ENCODE measurements at places on chromosomes 3 and 15. TPM values are rescaled to one million over a fixed set of nuclear protein-coding genes. Genes with fewer than 3 reads are reported as not detected.

PPP2R3A gene
- total RNA-seq: 5.5 TPM

CEP19 gene
- total RNA-seq: 0.98 TPM

KBTBD13 gene
- not detected for total RNA-seq

CHST13 gene
- total RNA-seq: not detected

MUSTN1 gene
- total RNA-seq: not detected

ADPRH gene
- 14.5 TPM for total RNA-seq

MRPS25 gene
- 37.1 TPM for total RNA-seq

GOLGA6A gene
- total RNA-seq: not detected

CACNA2D3 gene
- not detected for total RNA-seq

TATDN2 gene
- 10.3 TPM for total RNA-seq

LMOD3 gene
- not detected for total RNA-seq

ATP13A4 gene
- total RNA-seq: 0.07 TPM

CMTM6 gene
- total RNA-seq: 123 TPM

SSUH2 gene
- not detected for total RNA-seq

CSPG4 gene
- under 0.01 TPM for total RNA-seq

GMPPB gene
- 65.8 TPM for total RNA-seq

OXTR gene
- under 0.01 TPM for total RNA-seq

All from mammary microvascular endothelial cell (primary cell).